ENCODE measurements at places on chromosomes 7 and 10.

DNA sequence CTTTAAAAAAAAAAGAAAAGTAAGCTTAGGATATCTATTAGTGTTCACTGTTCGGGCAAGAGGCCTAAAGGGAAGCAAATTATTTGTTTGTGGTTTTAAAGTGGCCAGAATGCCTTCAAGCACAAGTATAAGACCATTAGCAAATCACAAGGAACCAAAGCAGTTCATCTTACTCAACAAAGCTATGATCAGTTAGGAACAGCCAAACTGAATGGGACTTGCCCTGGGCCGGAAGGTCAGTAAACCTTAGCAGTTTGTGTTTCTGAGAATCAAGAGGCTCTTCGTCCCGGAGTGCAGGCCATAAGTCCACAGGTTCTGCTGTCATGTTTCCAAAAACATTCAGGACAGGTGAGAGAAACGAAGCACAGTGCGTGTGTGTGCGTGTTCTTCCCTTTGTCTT, 4.5 kb downstream of the FBXW4 start:
- DNase-seq: no peak

DNA sequence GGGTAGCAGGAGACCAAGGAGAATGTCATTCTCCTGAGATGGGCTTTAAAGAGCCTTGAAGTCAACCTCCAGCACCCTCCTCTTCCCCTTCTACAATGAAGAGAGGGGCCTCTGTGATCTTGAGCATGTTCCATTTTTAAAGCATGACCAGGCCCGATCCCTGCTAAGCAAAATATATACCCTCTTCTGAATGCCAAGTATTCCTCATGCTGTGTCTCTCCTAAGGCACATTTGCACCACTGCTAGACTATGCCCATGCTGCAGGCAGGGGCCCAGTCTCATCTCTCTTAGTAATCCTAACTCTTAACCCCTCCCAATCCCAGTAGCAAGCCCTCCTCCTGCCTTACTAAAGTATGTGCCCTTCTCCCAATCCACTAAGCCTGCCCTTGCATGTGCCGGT, 18.4 kb downstream of the SORBS1 start:
- DNase-seq: no peak

DNA sequence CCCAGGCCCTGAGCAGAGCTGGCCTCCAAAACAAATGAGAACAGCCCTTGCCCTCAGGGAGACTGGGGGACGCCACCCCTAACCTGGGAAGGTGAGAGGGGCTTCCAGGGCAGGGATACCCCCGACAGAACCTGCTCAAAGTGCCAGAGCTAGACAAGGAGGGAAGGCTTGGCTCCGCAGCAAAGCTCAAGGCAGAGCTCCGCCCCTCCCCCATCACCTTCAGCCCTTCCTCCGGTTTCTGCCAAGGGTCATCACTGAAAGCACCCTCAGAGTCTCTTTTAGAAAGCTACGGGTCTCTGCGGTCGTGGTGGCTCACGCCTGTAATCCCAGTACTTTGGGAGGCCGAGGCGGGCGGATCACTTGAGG, 73.4 kb upstream of the CUX1 start:
- no peak for DNase-seq

DNA sequence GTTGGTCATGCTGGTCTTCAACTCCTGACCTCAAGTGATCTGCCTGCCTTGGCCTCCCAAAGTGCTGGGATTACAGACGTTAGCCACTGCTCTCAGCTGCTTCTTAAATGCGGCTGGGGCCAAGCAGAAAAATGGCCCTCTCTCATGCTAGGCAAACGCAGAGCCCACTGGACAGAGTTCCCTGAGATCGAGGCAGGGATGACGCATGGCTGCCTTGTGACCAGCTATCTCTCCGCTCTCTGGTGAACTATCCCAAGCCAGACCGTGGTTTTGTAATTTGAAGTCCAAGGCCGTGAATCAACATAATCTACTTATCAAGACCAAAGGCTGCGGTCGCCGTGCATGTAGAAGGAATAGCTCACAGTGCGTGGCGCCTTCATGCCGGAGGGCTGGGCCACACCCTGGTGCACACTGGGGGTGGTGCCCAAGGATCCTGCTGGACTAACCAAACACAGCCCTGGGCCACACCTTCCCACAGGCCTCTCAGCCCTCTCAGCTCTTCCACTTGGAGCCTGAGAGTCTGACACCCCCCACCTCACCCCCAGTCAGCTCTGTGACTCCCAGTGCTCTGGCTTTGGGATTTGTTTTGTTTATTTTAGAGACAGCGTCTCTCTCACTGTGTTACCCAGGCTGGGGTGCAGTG, 88.1 kb upstream of the CUX1 start:
- DNase-seq: no peak

- DNase-seq: no peak
Measured at GRCh38 chr7:142739923-142740492, 9.3 kb upstream of the PRSS1 start.

GRCh38 chr10:116836083-116836482, 13.2 kb upstream of the ENO4 start:
- no peak for DNase-seq

Data from AG08395 (cell line).